ENCODE measurements at places on chromosomes 2 and 18.

GRCh38 chr2:224908818-224909217 is 133.4 kb downstream of the DOCK10 start:
- no peak for DNase-seq

GRCh38 chr18:74921057-74921820 is 287.7 kb downstream of the PTGR3 start:
- DNase-seq, result no peak

DNA sequence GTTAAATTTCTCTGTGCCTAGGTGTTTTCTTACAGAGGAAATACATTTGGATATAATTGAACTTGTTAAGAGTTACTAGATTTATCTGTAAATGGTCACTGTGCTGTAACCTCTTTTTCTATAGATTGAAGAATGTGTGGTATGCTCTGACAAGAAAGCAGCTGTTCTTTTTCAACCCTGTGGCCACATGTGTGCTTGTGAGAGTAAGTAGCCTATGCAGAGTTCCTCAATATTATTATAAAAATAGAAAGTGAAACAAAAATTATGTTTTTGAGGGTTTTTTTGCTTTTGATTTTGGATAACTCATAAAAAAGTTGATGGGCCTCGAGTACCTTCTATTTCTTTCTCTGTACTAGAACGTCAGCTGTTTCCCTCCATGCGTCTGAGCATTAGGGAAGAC is 112.4 kb downstream of the MIB1 start:
- no peak for DNase-seq

- no peak for DNase-seq
Measured at GRCh38 chr2:160197587-160197986, 2.5 kb downstream of the ITGB6 start.

Measured in anterior cingulate cortex (tissue), 58 donors.